ENCODE measurements at places on chromosomes 1 and 21.

GRCh38 chr1:81569761-81570160, 231.0 kb upstream of the ADGRL2 start:
- no peak for DNase-seq

DNA sequence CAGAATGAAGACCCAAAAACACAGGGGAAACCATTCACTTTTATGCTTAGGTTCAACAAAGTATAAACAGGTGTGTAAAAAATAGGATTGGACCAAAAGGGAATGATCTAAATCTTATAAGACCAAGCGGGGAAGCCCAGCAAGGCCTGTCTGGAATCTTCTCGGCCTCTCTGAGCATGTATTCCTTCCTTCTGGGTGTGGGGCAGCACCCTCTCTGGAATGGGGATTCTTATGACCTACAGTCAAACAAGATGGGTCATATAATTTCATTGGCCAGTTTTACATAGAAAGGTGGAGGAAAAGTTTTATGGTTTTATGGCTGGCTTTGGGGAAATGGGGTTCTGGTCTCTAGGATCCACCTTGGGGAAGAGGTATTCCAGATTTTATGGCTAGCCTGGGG, 11.2 kb downstream of the KCNK1 start:
- DNase-seq: no peak

DNA sequence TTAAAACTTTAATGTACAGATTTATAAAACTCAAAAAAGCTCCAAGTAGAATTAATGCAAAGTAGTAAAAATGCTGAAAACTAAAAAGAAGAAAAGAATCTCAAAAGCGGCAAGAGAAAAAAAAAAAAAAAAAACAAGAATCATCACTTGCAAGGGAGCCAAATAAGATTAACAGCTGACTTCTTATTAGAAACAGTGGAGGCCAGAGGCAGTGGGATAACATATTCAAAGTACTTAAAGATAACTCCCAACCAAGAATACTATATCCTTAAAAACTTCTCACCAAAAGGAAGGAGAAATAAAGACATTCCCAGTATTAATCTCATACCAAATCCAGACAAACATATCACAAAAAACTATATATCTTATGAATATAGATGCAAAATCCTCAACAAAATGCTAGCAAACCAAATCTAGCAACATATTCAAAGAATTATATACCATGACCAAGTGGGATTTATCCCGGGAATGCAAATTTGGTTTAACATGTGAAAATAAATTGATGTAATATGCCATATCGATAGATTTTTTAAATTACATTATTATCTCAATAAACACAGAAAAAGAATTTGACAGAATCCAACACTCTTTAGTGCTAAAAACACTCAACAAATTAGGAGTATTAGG, 62.7 kb downstream of the CAMK2N1 start:
- DNase-seq: no peak

GRCh38 chr1:39398278-39399021, 93.0 kb upstream of the BMP8A start:
- peak; percentile 17 for DNase-seq

- no peak for DNase-seq
These were observed 45.0 kb downstream of the EPHB2 start for GRCh38 chr1:22755641-22756040.

- DNase-seq: no peak
These were observed 9.1 kb downstream of the RHOU start for GRCh38 chr1:228744356-228744755.

DNA sequence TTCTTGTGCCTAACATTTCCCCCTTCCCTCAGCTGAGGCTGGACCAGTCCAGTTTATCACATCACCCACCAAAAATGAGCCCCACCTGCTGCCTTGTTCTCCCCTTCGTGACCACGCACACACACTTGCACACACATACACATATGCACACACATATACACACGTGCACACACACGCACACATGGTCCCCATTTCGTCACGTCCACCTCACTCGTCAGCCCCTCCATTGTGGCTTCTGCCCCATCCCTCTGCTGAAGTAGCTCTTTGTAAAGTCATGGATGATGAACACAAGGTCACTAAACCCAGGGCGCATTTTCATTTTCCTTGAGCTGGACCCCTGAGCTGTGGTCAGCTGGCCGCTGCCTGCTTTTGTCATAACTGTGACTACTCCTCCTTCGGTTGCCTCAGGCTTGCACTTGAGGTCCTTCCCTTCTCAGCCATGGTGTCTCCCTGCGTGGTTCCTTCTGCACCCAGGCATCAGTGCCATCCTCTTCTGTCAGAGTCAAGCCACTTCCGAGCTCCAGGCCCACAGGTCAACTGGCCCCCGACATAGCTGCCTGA, 93.8 kb downstream of the SYT2 start:
- DNase-seq: no peak

DNA sequence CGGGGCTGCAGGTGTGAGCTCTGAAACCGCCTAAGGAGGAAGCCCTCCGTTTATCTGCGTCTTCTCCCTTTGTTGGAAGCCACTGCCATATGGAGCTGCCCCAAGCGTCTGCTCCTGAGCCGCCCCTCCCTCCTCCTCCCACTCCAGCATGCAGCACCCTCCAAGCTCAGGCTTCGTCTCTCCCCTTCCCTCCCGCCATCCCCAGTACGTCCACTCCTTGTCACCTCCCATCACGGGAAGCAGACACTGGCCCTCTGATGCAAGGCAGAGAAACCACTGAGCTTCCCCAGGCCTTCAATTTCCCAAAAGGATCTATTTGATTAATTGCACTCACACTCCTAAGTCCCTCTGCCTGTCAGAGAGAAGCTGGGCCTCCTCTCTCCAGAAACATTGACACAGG, 52.5 kb downstream of the NFASC start:
- DNase-seq: no peak

DNA sequence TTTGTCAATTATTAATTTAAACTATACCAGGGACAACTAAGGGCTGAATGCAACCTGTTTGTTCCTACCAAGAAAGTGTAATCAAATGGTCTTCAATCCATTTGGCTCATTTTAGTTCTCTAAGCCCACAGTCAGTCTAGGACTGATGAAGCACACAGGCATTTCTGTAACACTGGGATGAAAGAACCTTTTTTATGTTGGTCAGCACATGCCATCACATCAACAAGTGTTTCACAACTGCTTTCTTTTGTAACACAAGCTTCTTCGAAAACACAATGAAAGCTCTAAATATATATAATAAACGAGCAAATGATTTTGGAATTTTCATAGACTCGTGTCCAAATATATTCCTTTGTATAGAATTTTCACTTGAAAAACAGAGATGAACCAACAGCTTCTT, 28.8 kb downstream of the HEATR1 start:
- DNase-seq: no peak

GRCh38 chr1:3315399-3316339, 138.8 kb upstream of the ARHGEF16 start:
- DNase-seq: no peak

DNA sequence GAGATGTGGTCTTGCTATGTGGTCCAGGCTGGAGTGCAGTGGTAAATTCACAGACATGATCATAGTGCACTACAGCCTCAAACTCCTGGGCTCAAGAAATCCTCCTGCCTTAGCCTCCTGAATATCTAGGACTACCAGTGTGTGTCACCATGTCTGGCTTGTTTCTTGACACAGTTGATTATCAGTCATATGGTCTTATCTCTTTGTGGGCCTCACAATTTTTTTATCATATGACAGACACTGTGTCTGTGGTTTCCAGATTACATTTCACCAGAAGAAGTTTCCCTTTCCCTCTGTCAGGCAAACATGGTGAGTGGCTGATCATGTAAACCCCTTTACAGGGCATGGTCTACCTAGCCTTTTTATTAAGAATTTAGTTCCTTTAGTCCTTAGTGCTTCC, 96.1 kb downstream of the HFM1 start:
- DNase-seq: no peak

- DNase-seq: no peak
These were observed 64.0 kb downstream of the PLPPR5 start for GRCh38 chr1:98940722-98941079.

DNA sequence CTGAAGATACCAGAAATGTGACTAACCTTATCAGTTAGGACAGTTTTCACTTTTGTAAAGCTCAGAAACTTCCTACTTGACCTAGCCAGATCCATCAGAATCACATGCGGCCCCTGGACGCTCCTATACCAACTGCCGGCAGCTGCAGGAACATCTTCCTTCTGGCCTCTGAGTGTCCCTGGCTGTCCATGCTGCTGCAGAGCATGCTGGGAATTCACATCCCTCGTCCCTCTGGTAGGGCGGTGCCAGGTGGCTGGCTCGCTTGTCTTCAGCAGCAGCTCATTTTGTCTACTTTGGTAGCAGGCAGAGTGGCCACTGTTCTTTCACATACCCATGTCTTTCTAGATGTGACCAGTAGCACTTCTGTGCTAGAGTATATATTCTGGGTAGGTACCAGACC, 34.4 kb downstream of the HHAT start:
- DNase-seq: no peak

DNA sequence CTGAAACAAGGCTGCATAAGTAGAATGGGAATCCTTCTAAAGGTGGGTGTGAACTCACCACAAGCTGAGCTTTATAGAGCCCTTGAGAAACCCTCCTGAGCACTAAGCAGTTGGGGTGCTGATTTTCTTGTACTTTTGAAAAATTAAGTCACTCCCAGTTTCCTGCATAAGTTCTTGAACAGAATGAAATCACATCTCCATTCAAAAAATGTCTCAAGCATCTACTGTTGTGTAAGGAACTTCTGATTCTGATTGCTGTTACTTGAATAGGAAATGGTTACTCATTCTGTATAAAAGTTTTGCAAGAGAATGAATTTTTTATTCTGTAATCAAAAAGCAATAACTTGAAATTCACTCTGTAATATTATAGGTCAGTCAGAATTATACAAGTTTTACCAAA, 50.8 kb upstream of the WNT2B start:
- no peak for DNase-seq

GRCh38 chr1:21966247-21967000, 10.4 kb upstream of the CELA3B start:
- DNase-seq: no peak

DNA sequence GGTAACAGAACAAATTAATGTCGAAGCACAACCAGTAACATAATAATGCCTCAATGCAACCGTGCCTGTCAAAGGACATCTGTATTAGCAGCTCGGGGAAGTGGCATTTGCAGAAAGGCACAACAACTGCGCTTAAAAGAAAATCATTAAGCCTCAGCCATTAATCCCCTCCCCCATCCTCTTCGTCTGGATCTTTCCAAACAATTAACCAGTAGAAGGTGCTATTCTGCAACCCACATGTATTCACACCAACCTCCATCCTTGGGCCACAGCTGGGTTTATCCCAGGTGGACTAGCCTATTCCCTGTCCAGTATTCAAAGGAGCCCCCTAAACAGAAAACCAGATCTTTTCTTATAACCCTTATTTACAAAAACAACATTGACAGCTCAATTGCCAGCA, 2.6 kb downstream of the RERE start:
- DNase-seq: no peak

DNA sequence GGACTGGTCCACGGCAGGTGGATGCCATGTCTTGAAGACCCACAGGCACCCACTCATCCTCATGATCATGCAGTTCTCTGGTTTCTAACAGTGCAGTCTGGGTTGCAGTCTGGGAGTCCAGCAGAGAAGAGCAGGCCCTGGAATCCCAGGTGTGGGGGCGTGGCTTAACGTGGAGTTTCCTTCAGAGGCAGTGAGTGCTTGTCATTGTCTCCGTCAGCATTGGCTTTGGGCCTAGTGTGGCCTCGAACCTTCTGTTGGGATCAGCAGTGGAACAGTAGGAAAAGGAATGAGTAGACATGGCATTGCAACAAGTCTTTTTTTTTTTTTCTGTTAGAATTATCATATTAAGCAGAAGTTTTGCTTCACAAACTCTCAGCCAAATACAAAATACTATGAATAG, 12.8 kb downstream of the LGALS8 start:
- DNase-seq: no peak

- DNase-seq: no peak
These were observed 44.5 kb downstream of the TSEN15 start for GRCh38 chr1:184096005-184096404.

DNA sequence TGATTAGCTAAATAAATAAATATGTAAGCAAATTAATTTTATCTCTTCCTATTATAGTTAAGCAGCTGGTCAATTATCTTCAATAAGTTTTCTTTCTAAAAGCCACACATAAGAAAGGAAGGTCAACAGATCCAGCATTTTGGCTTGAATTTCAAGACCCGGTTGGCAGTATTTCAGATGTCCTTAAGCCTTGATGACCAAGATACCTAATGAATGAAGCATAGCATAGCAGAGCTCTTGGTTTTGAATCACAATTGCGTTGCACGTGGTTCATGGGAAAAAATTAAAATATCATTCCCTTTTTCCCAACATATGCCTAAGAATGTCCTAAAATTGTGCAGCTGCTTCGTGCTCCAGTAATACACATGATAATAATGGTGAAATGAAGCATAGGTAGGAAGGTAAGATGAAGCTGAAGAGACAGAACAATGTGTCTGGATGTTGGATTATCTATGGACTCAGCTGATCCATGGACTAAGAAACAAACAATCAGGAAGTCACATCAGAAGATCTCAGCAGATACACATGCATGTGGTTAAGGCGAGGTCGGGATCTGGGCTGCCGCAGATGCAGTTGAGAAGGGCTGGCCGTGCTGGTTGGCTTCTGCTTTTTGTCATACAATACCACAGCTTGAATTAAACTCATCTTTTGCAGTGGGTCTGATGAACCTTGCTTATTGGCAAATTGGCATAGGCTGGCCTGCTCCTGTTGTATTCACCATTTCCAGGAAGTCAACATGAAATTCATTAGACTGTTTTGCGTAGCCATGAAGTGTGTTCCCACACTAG, 284.9 kb upstream of the RUNX1 start:
- DNase-seq: no peak

GRCh38 chr1:1435911-1436629, 580 bp downstream of the VWA1 start:
- DNase-seq: no peak

DNA sequence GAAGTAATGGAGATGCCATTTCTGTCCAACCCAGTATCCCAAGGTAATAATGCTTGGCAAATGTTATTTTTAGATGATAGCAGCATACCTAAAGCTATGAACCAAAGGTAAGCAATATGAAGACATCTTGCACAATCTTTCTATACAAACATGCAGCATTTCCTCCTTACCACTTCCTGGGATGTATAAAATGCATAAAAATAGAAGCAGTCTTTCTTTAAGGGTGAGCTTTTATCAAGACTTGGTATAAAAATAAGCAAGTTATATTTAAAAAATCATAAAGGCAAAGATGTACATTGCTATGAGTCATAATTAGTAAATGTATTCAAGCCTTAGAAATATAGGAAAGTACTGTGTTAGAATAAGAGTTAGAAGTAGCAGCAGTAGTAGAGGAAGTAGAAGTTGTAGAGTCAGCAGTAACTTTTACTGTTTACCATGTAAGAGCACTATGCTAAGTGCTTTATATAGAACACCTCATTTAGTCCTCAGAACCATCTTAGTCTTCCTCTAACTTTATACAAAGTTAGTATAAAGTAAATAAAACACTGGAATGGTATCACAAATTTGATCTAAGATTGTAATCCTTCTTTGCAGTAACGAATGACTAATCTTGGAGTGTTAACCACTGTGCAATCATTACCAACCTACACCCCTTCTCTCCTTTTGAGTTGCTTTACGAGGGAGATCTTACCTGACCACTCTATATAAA, 371.3 kb downstream of the VAV3 start:
- DNase-seq: no peak

All from stimulated activated CD8-positive, alpha-beta memory T cell treated with anti-CD3 and anti-CD28 coated beads, Interleukin-7, amount 100 ng/mL, for 48 hours (primary cell).